ENCODE measurements at places on chromosomes 4 and X.

DNA sequence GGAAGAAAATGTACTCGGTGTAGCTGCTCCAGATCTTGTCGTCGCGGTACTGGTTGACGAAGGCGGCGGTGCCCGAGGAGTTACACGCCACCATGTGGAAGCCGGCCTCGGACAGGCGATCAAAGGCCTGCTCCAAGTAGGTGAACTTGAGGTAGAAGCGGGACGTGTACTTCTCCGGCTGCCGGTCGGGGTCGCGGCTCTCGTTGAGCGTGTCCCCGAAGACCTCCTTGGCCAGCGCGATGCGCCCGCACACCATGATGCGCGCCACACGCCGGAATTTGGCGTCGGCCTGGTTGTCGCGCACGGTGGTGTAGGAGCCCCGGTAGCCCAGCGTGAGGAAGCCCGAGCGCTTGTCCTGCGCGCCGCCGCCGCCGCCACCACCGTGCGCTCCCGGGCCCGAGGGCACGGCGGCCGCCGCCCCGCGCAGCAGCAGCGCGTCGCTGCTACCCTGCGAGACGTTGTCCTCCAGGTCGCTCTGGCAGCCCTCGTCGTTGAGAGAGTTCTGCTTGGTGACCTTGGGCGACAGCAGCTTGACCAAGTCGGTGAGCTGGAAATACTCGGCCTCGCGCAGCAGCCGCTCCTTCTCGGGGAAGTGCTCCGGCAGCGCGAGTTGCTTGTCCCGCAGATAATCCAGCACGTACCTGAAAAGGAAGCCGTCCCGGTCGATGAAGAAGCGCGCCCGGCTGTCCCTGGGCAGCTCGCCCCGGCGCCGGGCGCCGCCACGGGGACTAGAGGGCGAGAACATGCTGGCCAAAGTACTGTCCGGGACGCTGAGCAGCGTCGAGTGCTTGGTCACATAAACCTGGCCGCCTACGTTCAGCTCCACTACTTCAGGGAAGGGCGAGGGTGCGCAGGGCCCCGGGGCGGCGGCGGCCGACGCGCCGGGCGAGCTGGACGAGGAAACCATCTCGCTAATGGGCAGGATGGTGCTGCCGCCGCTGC is 775 bp downstream of the KCTD8 start:
- DNase-seq = peak; percentile 5

DNA sequence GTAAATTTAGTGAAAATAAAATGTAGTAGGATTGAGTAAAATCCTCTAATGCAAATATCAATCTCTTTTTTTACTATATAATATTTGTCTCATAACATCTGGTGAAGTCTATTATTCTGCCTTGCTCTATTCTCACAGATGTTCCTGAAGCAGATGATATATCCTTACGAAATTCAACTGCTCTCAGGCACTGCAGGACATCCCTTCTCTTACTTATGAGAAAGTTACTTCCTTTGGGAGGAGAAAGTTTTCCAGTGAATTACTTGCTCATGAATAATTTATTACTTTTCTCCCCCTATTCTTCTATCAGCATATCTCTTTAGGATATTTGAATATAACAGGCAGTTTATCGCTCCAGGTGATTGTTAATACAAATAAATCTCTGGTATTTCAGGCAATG is 75.6 kb upstream of the AGA start:
- no peak for DNase-seq

DNA sequence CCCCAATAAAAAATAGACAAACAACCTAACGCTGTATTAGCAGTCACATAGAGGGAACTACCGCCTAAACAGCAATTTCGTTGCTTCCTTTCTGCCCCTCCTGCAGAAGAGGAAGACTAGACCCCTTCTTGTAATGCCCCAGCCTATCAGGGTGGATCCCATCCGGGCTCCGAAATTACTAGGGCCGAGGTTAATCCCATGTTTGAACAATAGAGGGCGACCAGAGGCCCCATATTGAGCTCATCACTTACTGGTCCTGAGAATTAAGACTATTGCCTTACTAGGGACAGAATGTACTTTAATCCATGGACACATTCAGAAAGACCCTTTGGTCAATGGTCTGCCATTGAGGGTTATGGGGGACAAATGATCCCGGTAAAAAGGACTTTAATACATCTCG is 11.8 kb upstream of the ZNF630 start:
- DNase-seq = no peak

DNA sequence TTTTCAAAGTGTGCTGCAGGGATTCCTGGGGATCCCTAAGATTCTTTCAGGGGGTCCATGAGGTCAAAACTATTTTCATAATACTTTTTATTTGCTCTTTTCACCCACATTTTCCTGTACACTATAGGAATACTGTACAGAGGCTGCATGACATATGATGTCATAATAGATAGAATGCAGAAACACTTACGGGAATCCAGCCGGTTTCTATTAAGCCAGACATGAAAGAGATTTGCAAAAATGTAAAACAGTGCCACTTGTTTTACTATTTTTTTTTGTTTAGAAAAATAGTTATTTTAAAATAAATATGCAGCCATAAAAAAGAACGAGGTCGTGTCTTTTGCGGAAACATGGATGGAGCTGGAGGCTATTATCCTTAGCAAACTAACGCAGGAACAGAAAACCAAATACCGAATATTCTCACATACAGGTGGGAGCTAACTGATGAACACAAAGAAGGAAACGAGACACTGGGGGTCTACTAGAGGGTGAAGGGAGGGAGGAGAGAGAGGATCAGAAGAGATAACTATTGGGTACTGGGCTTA is 5.0 kb downstream of the ZFX start:
- no peak for DNase-seq

GRCh38 chrX:124098089-124098488 is 136.6 kb downstream of the STAG2 start:
- DNase-seq = no peak

- no peak for DNase-seq
Measured at GRCh38 chrX:96389281-96390047, 295.2 kb upstream of the DIAPH2 start.
